Osteocyte (in vitro differentiated cells): ENCODE measurements at places on chromosomes 1 and 21. TPM values are rescaled to one million over a fixed set of nuclear protein-coding genes. Genes with fewer than 3 reads are reported as not detected.

DNA sequence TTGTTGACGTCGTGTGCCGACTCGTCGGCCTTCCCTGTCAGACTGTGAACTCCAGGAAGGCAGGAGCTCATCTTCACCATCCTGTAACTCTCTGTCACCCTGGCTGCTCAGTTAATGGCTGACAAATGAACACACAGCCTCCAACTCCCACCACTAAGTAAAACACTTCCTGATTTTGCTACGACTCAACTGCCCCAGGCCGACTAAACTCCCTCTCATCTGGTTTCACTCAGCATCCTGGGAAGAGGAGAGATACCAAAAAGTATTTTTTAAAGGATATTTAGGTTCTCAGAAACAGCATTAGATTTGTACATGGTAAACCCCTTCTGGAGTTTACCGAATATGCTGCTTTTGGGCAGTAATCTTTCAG is 18.2 kb upstream of the LHX4 start:
- no peak overlapping the region for H3K4me3 ChIP-seq
- H3K27ac ChIP-seq: no peak overlapping the region
- DNase-seq: no peak
- no peaks in the 10 kb centered on the region for H3K4me1 ChIP-seq

DNA sequence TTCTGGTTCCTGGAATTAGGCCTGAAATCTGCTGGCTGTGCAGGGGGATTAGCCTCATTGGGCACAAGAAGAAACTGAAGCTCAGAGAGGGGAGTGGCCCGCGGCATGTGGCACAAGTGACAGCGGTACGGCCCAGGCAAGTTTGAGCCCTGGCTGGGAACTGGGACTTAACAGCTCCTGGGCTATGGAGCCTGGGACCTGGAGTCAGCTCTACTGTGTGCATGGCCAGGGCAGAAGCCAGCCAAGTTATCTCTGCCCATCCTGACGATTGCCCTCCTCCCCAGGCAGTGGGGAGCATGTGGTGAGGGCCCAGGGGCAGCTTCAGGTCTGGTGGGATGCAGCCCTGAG is 61.3 kb downstream of the ALPL start:
- no peaks in the 10 kb centered on the region for H3K36me3 ChIP-seq
- peaks cover 46% of the 10 kb centered on the region for H3K4me1 ChIP-seq
- DNase-seq: no peak
- H3K27ac ChIP-seq: no peak overlapping the region

Gene FMO2
- total RNA-seq: 0.24 and 0.94 TPM in 2 replicates

GRCh38 chr21:34845521-34846451 is 177.0 kb downstream of the CLIC6 start:
- peak overlapping the region; percentile 91 for H3K27ac ChIP-seq
- peak overlapping the region; percentile 60 for H3K4me3 ChIP-seq
- no peak for DNase-seq
- peaks cover 7% of the 10 kb centered on the region for H3K36me3 ChIP-seq
- no peaks in the 10 kb centered on the region for H3K27me3 ChIP-seq

Gene ASCL5
- not detected in 2 replicates for total RNA-seq

DNA sequence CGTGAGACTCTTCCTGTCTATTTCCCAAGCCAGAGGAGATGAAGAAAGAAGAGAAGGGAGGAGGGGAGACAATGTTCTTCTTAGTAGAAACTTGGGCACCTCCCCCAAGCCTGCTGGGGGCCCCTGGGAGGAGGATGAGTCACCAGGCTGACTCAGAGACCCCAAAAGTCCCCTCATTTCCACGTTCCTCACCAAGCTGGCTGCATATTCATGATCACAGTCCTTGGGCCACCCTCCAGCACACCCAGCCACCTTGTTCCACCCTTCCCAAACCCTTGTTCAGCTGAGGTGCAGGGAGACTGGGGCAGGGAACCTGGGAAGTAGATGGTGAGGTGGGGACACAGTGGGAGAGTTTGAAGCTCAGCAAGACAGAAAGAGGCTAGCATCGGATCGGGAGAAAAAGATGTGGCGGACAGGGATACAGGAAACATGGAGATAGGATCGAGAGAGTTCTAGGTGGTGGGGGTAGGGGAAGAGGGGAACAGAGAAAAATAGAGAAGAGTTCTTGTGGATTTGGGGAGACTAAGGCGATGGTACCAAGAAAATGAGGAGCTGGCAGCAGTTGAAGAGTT is 712 bp downstream of the RAB13 start:
- H3K27me3 ChIP-seq: no peaks in the 10 kb centered on the region
- H3K36me3 ChIP-seq: peaks cover 9% of the 10 kb centered on the region
- peaks cover 35% of the 10 kb centered on the region for H3K4me1 ChIP-seq
- no peak for DNase-seq
- H3K4me3 ChIP-seq: peak overlapping the region; percentile 99

DNA sequence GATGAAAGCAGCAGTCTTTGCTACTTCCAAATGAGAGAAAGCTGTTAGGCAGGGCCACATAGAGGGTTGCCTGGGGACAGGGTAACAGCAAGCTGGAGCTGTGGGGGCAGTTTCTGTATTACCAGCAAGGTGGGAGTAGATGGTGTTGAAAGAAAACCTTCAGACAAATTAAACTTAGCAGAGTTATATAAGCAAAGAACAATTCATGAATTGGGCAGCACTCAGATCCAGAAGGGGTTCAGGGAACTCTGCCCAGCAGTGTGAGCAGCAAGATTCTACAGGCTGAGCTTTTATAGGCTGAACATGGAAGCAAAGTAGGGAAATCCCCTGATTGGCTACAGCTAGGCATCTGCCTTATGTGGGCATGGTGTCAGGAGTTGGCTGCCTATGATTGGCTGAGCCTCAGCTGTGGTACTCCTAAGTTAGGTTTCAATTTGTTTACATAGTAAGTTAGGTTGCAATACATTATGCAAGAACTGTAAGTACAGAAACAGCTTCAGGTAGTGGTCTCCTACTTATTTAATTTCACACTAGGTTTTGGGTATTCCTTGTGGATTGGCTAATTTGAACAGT is 64.1 kb upstream of the TMPRSS2 start:
- no peak overlapping the region for H3K4me3 ChIP-seq
- no peaks in the 10 kb centered on the region for H3K36me3 ChIP-seq
- peaks cover 34% of the 10 kb centered on the region for H3K27me3 ChIP-seq
- H3K27ac ChIP-seq: no peak overlapping the region

Gene ACKR1
- not detected in 2 replicates for total RNA-seq

DNA sequence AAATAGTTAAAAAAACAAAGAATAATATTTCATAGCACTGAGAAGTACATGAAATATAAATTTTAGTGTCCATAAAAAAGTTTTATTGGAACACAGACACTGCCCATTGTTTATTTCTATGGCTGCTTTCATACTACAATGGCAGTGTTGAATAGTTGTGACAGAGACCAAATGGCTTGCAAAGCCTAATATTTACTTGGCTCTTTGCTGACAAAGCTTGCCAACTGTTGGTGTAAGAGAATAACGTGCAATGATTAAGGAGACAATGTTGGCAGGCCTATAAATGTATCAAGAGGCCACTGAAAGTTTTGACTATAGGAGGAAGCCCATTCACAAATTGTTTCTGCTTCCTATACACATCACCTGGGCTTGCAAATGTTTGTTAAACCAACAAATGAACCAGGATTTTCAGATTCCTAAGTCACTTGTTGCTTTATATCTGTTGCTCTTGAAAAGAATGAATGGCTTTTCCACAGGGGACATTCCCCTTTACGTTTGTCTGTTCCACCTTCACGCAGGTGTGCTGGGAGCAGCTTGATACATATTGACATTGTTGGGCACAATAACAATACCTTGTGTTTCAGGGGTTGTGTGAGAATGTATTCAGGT is 5.5 kb upstream of the ST6GALNAC3 start:
- H3K4me3 ChIP-seq: no peak overlapping the region
- no peaks in the 10 kb centered on the region for H3K36me3 ChIP-seq
- H3K27ac ChIP-seq: no peak overlapping the region

Gene AGBL4
- total RNA-seq: not detected in 2 replicates

Gene OVAAL
- total RNA-seq: not detected in 2 replicates

GRCh38 chr1:109948285-109948630 is 36.3 kb upstream of the AHCYL1 start:
- no peak overlapping the region for H3K4me3 ChIP-seq
- DNase-seq: no peak
- no peaks in the 10 kb centered on the region for H3K27me3 ChIP-seq
- H3K36me3 ChIP-seq: no peaks in the 10 kb centered on the region

- no peak overlapping the region for H3K27ac ChIP-seq
- no peak overlapping the region for H3K4me3 ChIP-seq
- peaks cover 2% of the 10 kb centered on the region for H3K36me3 ChIP-seq
Observed at GRCh38 chr1:198165927-198166647, 9.3 kb downstream of the NEK7 start.

DNA sequence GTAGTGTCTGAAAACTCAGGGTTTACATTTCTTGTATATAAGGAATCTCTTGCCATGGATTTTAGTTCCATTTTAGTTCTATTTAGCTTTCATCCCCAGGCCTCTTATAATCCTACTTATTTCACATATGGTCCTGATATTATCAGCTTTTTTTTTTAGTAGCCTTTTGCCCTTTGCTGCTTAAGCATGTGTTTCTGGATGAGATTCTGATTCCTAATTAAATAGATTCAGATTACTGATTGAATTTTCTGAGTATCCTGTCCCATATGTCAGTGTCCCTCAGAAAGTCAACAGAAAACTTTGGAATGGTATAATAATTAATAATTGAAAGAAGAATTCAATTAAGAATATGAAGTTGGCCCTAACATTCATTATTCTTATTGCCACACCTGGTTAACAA is 134.7 kb upstream of the HOOK1 start:
- no peaks in the 10 kb centered on the region for H3K27me3 ChIP-seq
- H3K36me3 ChIP-seq: no peaks in the 10 kb centered on the region
- H3K4me3 ChIP-seq: no peak overlapping the region
- DNase-seq: no peak
